Stomach (tissue), 19 donors: ENCODE measurements at places on chromosomes 7 and 10. TPM values are rescaled to one million over a fixed set of nuclear protein-coding genes. Genes with fewer than 3 reads are reported as not detected.

Gene PTTG1IP2
- total RNA-seq, result not detected

Gene AGMO
- not detected for total RNA-seq

GRCh38 chr10:38072552-38072951 lies 21.6 kb upstream of the ZNF37A start:
- no peaks in the 10 kb centered on the region for H3K4me1 ChIP-seq
- DNase-seq, result no peak
- H3K36me3 ChIP-seq, result no peaks in the 10 kb centered on the region
- no peak overlapping the region for H3K4me3 ChIP-seq
- no peaks in the 10 kb centered on the region for H3K27me3 ChIP-seq
- no peak overlapping the region for H3K27ac ChIP-seq

GRCh38 chr10:128867210-128867609 lies 599.8 kb upstream of the MGMT start:
- no peak overlapping the region for H3K27ac ChIP-seq
- DNase-seq, result no peak
- no peaks in the 10 kb centered on the region for H3K27me3 ChIP-seq
- H3K4me1 ChIP-seq, result no peaks in the 10 kb centered on the region
- no peaks in the 10 kb centered on the region for H3K36me3 ChIP-seq
